ENCODE measurements at places on chromosomes 7 and 10.

- DNase-seq: no peak
Observed at GRCh38 chr10:126373972-126374371, 14.3 kb downstream of the ADAM12 start.

DNA sequence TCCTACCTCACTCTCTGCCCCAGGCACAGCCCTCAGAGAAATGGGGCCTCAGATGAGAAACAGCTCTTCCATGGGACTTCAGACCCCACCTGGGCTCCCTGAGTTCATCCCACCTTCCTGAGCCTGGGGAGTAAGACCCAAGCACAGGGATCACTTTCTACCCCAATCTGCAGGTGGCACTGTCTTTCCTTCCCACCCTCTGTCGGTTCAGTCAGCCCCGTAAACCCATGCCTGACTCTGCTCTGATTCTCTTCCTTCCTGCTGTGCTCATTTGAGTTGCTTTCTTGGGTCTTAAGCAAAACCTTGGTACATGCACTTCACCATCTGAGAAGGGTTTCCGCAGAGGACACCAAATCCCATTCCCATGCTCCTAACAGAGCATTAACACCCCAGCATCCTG, 306.4 kb upstream of the CDC14C start:
- DNase-seq: no peak

GRCh38 chr7:127396184-127396583, 3.7 kb upstream of the ZNF800 start:
- no peak for DNase-seq

DNA sequence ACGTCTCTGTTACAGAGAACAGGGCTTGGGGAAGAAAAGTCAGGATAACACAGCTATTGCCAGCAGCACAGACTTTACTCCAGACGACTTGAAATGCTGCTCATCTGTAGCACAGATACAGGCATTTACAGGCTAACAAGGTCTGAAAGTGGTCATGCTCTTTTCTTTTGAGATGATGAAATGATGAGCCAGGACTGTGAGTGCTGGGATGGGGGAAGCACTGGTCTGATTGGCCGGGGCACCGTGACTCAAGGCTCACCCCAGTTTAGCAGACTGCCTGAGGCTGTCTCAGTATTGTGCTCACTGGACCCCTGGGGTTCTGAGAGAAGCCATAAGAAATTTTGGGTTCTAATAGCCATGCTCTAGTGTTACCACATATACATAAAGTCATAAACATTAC, 12.4 kb downstream of the SMKR1 start:
- no peak for DNase-seq

GRCh38 chr10:69960988-69961880, 91.4 kb upstream of the MACROH2A2 start:
- DNase-seq: no peak

GRCh38 chr7:44891372-44891771, 6.0 kb upstream of the PURB start:
- DNase-seq: peak; percentile 58

DNA sequence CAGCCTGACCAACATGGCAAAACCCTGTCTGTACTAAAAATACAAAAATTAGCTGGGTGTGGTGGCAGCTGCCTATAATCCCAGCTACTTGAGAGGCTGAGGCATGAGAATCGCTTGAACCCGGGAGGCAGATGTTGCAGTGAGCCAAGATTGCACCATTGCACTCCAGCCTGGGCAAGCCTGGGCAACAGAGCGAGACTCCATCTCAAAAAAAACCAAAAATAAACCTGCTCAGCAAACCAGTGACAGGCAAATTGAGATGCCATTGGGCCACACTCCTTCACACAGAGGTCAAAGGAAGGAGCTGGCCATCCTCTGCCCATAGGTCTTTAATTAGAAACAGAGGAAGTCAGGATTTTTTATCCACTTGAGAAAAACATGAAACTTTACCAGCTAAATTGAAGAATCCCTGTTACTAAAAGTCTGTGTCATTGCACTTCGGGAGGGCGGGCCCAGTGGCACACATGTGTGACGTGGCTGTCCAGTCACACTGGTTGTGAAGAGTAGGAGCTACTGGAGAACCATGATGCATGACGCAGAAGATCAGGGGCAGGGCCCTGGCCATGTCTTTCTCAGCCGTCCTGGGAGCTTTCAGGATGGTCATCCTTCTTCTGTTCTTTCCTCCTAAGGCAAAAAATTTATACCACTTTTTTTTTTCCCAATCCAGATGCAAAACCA, 118.3 kb upstream of the ZNF438 start:
- no peak for DNase-seq

DNA sequence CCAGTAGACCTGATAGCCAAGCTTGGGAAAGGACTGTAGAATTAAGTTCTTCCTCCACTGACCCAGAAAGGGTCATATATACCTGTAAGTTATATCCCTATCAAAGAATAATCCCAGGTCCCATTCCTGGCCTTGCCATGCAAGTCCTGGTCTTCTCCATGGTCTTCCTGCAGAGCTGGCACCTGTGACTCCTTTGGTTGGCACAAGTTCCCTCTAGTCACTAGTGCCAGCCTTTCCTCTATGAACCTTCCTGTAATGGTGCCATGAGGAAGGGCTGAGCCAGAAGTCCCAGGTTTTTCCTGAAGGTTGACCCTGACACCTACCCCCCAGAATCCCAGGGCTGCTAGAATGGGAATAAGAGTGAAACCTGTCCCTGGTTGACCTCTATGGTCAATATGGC, 54.1 kb upstream of the UNC5B start:
- no peak for DNase-seq

DNA sequence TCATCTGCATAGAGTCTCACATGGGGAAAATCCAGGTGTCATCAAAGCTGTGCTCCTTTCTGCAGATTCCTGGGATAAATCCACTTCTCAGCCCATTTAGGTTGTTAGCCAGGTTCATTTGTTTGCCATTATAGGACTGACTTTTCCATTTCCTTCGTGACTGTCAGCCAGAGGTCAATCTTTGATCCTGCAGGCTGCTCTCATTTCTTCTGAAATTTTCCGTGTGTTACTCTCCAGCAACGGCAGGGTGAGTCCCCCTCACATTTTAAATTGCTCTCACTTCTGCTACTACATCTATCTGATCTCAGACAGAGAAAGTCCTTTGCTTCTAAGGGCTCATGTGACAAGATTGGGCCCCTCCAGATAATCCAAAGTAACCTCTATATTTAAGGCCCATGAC, 150.7 kb upstream of the BET1 start:
- no peak for DNase-seq

- DNase-seq: no peak
Observed at GRCh38 chr10:72782649-72783330, 90.8 kb downstream of the MCU start.

- DNase-seq: peak; percentile 55
Observed at GRCh38 chr7:37920305-37920848, at the start of gene EPDR1. EPDR1 (plus strand) TSS chr7:37920640; CDS start chr7:37920940, 300 bp downstream.

- DNase-seq: no peak
Observed at GRCh38 chr7:13090959-13091358, 403.5 kb downstream of the ARL4A start.

DNA sequence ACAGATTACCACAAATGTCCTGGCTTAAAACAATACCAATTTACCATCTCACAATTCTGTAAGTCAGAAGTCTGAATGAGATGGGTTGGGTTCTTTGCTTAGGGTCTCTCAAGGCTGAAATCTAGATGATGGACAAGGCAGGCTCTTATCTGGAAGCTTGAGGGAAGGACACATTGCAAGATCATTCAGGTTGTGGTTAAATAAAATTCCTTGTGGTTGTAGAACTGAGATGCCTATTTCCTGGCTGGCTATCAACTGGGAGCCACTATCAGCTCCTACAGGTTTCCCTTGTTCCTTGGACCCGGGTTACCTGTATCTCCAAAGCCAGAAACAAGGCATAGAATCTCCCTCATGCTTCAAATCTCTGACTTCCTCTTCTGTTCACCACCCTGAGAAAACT, 148.4 kb downstream of the MDFIC start:
- DNase-seq: no peak

- DNase-seq: no peak
Observed at GRCh38 chr7:772861-773621, 46.0 kb upstream of the PRKAR1B start.

- no peak for DNase-seq
Observed at GRCh38 chr7:137882261-137882668, 35.5 kb upstream of the DGKI start.

GRCh38 chr7:104209063-104209462, 1.2 kb upstream of the ORC5 start:
- DNase-seq: no peak

- no peak for DNase-seq
Observed at GRCh38 chr10:128898133-128898915, 568.7 kb upstream of the MGMT start.

DNA sequence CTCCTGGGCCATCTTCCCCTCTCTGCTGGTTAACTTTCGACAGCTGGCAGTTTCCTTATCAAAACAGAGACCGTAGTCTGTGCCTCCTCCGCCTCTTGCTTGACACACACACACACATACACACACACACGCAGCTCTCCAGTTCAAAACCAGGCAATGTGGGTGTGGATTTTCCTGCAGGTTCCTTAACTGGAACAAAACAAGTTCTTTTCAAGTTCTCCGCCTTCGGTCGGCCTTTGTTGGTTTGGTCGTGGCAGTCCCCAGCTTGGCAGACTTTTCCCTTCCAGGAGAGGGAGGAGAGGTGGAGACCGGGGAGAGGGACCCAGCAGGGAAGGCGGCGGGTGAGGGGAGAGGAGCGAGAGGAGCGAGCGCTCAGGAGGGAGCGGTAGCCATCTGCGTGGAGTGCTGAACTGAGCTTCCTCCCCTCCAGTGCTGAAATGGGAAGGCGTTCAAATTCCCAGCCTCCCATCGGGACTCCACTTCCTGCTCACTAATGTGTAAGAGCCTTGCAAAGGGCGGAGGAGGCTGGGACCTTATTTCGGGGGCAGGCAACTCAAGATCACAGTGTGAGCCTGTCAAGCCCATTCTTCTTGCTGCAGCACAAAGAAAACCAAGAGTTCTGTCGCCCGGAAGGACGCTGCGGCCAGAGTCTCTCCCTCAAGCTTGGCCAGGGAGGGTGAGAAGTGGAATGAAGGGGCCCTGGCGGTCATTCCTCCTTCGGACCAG, 120.6 kb downstream of the PRPF18 start:
- peak; percentile 38 for DNase-seq

GRCh38 chr10:129833994-129834739, 129.9 kb downstream of the EBF3 start:
- DNase-seq: no peak

DNA sequence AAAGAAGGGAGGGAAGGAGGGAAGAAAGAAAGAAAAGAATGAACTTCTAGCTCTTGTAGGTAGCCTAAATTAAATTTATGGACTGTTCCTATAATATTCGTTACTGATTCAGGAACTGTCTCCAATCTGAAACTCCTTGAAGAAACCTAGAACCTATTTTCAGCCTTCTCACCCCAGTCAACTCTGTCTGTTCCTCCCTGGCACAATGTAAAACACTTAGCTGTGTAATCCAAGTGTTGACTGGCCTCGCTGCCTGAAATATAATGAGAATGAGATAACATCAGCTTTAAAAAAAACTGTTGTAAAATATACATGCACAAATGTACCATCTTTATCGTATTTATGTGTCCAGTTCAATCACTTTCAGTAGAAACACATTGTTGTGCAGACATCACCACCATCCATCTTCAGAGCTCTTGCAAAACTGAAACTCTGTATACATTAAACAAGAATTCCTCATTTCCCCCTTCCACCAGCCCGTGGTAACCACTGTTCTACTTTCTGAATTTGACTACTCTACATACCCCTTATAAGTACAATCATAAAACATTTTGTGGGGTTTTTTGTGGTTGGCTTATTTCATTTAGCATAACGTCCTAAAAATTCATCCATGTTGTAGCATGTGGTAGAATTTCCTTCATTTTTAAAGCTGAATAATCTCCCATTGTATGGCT, 6.3 kb upstream of the C7orf33 start:
- DNase-seq: no peak

- no peak for DNase-seq
Observed at GRCh38 chr10:127552446-127552845, 3.3 kb downstream of the NPS start.

DNA sequence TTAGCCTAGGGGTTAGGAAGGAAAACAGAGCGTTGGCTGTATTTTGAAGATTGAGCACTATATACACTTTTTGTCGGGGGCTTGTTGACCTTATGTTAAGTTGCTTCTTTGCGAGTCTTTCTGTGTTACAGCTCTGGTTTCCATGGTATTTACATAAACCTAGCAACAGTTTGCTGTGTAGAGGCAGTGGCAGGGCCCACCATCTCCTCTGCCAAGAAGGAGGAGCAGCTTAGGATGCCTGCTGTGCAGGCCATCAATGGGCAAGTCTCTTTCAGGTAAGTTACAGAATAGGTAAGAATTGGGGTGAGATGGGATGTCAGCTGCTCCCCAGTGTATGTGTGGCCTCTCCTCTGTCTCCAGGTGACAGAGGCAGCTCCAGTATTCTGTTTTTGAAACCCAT, 485.5 kb downstream of the LRMDA start:
- no peak for DNase-seq

DNA sequence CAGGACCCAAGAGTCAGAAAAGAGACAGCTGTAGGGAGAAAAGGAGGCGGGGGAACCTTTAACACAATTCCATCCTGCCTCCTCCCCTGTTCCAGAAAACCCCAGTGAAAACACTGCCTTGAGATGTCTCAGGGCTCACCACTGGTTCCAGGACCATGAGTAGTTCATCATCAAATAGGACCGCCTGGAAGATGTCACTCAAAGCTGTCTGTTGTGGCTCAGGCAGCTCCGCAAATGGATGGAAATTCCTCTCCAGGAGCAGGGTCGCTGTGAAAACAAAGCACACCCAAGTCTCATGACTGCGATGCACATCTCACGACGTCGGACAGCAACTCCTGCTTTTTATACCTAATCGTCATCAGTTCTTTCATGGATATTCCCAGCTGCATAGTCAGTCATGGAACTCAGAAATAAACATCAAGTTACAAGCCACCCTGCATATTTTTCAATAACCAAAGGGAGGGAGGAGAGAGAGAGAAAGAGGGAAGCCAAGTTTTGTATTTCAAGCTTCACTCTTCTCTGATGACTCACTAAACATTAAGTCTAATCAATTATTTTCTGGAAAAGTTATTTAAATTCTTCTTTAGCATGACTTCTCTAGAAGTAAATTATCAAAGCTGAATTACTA, 49.2 kb downstream of the GSDME start:
- no peak for DNase-seq

GRCh38 chr7:143221737-143222136, at the start of gene TAS2R40:
TAS2R40 (plus strand) TSS chr7:143222037; CDS start chr7:143222079, 42 bp downstream.
- DNase-seq: no peak

Data from activated T-cell treated with anti-CD3 and anti-CD28 coated beads, Interleukin-2, amount 50 U/mL, for 24 hours (primary cell).